ENCODE measurements at places on chromosomes 12 and 14.

DNA sequence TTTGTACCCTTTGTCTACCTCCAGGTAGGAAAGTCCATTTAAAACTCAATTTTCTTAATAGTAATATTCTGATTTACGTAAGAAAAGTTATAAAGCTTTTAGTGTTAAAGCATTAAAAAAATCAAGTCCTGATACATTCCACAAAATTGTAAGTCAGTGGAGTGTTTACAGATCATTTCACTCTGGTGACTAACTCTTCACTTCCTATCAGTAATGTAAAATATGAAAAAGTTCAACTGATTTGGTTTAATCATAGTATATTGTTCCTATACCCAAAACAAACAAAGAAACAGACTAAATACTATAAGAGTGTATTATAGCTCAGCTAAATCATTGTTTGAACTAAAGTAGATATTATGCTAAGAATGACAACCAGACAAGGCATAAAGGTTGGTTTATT, 85.9 kb downstream of the VEZT start:
- no peak for DNase-seq

GRCh38 chr12:55929306-55929791, 1.6 kb upstream of the DGKA start:
- no peak for DNase-seq

DNA sequence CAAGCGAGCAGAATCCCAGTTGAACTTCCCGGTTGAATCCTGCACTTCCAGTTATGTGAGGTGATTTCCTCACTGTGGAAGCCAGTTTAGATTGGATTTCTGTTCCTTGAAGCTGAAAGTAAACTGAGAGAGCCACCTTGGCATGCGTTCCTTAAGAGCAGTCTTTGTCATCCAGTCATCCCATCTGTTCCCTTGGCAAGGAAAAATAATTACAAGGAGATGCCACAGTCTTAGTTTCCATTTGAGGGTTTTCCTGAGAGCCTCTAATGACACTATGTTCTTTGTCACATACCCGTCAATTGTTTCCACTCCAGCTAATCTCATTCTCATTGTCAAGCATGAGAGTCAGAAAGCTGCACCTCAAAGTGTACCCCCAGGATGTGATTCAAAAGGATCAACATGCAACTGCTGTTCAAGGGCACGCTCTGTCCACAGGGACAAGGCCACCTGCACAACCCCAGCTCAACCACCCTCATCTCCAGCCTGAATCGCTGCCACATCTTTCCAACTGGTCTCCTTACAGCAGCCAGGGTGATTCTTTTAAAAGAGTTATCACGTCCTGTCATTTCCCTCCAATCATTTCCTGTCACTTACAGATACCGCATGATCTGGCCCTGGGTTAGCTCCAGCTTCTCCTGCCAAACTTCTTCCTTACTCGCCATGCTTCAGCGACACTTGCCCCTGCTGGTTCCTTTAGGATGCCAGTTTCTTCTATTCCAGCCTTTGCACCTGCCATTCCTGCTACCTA, 18.0 kb upstream of the TCP11L2 start:
- no peak for DNase-seq

DNA sequence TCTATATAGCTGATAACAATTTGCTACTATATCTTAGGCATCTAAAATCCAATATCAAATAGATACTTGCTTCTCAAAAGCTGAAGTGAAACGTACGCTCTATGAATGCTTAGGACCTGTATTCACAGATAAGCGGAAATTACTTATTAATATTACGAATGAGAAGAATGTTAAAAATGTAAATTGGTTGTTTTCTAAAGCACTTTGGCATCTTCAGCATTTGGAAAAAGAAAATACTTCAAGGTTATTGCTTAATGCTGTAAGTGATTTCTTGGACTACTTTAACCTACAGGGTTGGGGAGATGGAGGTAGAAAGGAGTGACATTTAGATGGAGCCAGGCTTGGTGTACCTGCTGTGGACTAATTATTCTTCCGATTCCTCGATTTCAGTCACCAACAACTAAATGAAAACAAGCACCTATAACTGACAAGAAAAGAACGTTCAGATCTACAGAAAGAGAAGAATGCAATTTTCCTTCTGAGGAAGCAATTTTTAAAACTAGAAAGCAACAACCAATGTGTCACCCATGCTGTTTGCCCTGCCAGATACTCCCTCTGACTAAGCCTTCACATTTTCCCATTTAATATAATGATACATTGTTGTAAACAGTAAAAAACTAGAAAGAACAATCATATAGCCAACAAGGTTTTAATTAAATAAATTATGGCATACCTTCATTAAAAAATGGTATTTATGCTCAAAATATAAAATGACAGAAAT, 49.3 kb downstream of the SLC25A21 start:
- no peak for DNase-seq

DNA sequence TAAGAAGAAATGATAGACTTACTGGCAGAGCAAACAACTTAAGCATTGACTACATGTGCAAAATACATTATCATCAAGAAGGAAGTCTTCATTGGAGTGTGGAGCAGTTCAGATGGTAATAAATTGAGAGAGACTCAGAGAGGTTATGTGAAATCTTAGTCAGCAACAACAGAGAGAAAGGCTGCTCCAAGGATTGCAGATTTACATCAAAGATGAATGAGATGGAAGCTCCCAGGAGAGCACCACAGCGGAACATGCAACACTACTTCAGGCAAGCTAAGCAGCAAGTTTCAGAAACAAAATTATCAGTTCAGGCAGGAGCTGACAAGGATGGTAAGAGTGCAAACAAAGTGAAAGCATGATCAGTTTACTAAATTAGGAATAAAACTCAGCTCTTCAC, 882.3 kb downstream of the LRFN5 start:
- DNase-seq, result no peak

DNA sequence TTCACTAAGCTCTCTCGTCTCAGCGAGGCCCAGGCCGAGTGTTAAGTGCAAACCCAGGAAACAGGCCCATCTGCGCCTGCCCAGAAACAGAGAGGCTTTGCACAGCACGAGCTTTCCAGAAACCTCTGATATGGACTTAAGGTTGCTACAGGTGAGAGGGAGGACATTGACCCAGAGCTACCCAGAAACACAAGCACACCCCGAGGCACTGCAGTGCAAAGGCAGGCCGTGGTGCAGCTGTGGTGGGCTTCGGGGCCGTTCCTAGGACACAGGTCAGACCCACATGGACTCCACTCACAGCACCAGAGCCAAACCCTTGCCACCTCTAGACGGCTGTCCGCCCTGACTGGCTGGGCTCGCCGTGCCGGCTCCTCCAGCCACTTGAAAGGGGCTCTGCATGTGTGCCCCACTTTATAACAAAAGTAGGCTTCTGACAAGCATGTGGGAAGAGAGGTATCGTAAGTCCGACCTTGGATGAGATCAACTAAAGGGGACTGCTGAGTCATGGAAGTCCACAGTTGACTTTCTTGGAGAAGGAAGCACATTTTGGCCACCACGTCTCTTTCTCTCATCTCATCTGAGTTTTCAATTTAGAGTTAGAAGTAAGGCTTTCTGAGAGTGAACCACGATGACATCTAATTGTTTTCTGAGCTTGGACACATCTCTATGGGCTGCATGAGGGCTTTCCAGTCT, 38.2 kb downstream of the CACNA2D4 start:
- no peak for DNase-seq

DNA sequence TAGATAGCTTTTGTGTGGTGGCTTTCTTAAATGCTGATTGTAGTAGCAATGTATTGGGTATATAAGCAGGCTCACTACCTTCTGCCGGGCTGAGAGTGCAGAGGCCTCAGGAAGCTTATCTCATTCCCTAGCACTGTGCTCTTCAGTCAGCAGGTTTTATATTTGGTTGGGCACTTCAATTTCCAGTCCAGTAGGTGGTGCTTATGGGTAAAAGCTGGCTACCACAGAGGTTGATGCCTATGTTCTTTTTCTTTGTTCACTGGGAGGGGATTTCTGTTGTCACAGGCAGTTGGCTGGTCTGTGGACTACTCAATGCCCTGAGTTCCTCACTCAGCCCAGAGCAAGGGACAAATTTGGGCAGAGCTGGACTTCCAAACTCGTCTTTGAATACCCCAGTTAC, 43.0 kb upstream of the GLIPR1 start:
- DNase-seq, result no peak

- no peak for DNase-seq
Measured at GRCh38 chr14:105469456-105470349, 4.9 kb upstream of the CRIP2 start.

DNA sequence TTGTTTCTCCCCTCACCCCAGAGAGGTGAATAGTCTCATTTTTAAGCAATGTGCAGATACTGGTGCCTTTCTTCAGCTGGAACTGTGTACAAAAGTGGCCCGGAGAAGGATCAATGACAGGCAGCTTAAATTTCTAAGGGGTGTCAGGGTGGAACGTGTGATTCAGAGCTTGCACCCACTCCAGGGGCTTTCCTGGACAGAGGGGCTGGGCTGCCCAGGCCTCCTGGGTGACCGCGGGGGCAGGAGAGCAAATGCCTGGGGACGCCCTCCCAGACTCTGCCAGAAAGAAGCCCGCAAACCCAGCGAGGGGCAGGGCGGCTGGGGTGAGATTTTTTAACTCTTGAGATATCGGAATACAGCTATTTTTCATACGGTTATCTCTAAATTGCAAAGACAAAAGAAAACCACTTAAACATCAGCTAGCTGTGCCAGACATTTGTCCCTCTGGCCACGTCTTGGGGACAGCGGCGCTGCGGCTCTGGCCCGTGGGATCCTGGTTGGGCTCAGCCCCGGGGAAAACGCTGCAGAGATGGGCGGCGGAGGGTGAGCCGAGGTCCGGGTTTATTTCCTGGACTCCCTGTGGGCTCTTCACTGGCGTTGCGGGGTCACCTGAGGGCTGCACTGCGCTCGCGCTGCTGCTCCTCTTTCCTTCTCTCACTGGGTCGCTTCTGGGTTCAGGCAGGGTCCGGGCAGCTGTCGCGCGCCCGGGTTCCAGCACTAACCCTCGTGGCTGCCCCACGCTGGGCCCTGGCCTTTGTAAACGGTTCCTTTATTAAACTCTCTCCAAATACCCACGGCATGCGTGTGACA, 35.8 kb downstream of the NFKBIA start:
- DNase-seq, result no peak

DNA sequence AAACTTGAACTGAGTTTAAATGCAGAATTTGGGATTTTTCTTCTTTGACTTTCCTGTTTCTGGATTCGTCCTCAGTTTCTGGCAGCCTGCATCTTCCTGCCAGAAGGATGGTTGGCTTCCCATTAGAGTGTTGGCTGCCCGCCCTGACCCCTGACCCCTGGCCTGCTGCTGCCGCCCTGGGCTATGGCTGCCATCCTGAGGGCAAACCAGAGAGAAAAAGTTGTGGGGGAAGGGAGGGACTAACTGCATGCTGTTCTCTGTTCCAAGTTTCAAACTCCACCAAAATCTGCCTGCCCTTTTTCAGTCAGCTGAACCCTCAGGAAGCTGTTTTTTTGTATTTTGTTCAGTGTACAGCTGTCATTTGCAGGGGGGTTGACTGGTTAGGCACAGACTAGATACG, 48.4 kb downstream of the FNTB start:
- DNase-seq, result no peak

DNA sequence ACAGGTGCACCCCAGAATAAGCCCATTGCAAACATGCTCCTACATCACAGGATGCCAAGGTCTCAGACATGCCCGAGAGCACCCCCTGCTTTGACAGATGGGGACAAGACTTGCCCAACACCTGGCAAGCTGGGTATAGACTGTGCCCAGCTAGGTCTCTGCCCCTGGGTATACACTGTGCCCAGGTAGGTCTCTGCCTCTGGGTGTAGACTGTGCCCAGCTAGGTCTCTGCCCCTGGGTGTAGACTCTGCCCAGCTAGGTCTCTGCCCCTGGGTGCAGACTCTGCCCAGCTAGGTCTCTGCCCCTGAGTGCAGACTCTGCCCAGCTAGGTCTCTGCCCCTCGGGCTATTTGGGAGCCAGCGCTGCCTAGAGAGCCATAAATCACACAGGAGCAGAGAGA, 85.9 kb downstream of the CCDC88C start:
- no peak for DNase-seq

DNA sequence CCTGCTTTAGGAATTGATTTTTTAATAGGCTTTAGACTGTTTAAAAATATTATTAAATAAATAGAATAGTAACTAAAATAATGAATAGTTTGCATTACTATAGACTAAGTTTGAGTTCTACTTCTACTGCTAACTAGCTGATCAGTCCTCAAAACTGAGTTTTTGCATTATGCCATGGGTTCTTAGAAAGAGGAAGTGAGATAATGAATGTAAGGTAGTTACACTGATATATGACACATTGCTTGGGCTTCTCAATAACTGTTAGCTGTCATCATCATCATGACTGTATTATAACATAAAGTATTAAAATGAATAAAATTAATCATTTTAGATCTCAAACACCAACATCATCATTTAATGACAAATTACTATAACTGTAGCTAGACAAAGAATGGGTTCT, 949.7 kb downstream of the TRHDE start:
- no peak for DNase-seq

GRCh38 chr12:14774906-14775635, 28.2 kb downstream of the WBP11 start:
- DNase-seq, result peak; percentile 23

DNA sequence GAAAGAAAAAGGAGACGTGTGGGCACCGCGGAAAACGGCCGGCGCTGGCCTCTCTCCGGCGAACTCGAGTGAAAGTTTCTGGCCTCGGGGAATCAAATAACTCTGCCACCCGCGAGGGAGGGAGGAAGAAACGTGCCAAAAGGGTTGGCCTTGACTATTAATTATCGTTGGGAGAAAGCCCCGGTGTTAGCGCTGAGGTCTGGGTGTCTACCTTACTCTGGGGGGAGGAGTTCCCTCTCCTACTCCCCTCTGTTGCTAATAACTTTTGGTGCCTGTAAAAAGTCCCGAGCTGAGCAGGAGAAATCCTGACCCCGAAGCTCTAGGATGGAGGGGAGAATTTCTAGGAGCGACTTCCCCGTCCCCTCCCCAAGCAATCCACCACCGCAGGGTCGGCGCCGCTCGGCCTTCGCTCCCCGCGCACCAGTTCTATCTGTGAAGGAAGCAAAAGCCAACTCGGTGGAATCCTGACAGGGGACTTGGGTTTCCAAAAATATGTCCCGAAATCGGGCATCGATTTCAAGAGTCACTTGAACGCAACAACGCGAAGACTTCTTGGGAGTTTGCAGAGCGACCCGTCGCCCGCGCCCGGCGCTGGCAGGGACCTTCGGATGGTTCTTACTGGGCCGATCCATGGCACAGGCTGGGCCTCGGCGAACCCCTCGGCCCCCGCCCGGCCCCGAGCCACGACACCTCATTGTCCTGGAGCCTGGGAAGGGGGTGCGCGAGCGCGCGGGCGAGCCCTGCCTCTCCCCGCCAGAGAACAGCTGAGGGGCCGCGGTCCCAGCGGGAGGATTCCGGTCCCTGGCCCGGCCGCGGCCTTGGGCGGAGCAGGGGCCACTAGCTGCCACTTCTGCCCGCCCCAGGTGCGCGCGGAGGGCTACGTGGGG, 1.7 kb downstream of the OTX2 start:
- no peak for DNase-seq

- no peak for DNase-seq
Measured at GRCh38 chr14:57066887-57067513, 201.7 kb downstream of the EXOC5 start.
